ENCODE measurements at places on chromosomes 13 and 19.

- H3K27me3 ChIP-seq = peaks cover 4% of the 10 kb centered on the region
- no peak overlapping the region for H3K27ac ChIP-seq
- no peak overlapping the region for H3K4me3 ChIP-seq
- no peaks in the 10 kb centered on the region for H3K4me1 ChIP-seq
These were observed 41.2 kb downstream of the RUBCNL start for GRCh38 chr13:46345866-46346265.

GRCh38 chr19:3357992-3358688, 8.2 kb upstream of the NFIC start:
- H3K4me3 ChIP-seq = peak overlapping the region; percentile 66
- DNase-seq = no peak
- peaks cover 41% of the 10 kb centered on the region for H3K4me1 ChIP-seq

GRCh38 chr19:33630880-33631608, 9.3 kb downstream of the CHST8 start:
- DNase-seq = no peak
- no peaks in the 10 kb centered on the region for H3K4me1 ChIP-seq
- no peak overlapping the region for H3K27ac ChIP-seq

GRCh38 chr19:16330368-16330801, 5.8 kb downstream of the KLF2 start:
- H3K4me3 ChIP-seq = no peak overlapping the region
- peaks cover 3% of the 10 kb centered on the region for H3K27me3 ChIP-seq

DNA sequence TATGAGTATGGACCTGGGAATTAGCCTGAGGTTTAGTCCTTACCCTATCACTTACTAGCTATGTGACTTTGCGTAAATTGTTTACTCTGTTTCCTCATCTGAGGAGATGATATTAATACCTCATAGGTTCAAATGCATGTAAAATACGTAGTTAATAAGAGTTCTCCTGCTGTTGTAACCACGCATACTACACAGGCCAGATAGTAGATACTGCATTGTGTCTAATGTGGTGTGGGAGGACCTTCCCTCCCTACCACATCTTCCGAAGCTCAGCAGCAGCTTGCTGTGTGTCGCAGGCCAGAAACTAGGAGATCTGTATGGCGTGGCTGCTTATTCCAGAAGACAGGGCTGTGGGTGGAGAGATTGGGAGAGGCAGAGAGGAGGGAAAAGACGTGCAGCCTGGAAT, 23.0 kb downstream of the GTF2F2 start:
- H3K4me1 ChIP-seq = peaks cover 13% of the 10 kb centered on the region
- H3K27ac ChIP-seq = peak overlapping the region; percentile 3
- 0 out of 2 replicates have a peak, but pooled peaks cover 2% of the 10 kb centered on the region for H3K36me3 ChIP-seq
- H3K4me3 ChIP-seq = no peak overlapping the region
- no peaks in the 10 kb centered on the region for H3K27me3 ChIP-seq
- no peak for DNase-seq

- no peaks in the 10 kb centered on the region for H3K4me1 ChIP-seq
- H3K4me3 ChIP-seq = no peak overlapping the region
- H3K27me3 ChIP-seq = no peaks in the 10 kb centered on the region
These were observed 19.6 kb downstream of the PLIN4 start for GRCh38 chr19:4498694-4499093.

GRCh38 chr19:16115301-16116039, 3.8 kb downstream of the RAB8A start:
- no peak overlapping the region for H3K4me3 ChIP-seq
- H3K4me1 ChIP-seq = peaks cover 56% of the 10 kb centered on the region
- no peaks in the 10 kb centered on the region for H3K27me3 ChIP-seq
- no peak for DNase-seq
- H3K36me3 ChIP-seq = peaks cover 23% of the 10 kb centered on the region

- no peak for DNase-seq
- H3K27ac ChIP-seq = no peak overlapping the region
- H3K4me3 ChIP-seq = no peak overlapping the region
- no peaks in the 10 kb centered on the region for H3K4me1 ChIP-seq
These were observed 37.7 kb upstream of the SCEL start for GRCh38 chr13:77497835-77498234.

DNA sequence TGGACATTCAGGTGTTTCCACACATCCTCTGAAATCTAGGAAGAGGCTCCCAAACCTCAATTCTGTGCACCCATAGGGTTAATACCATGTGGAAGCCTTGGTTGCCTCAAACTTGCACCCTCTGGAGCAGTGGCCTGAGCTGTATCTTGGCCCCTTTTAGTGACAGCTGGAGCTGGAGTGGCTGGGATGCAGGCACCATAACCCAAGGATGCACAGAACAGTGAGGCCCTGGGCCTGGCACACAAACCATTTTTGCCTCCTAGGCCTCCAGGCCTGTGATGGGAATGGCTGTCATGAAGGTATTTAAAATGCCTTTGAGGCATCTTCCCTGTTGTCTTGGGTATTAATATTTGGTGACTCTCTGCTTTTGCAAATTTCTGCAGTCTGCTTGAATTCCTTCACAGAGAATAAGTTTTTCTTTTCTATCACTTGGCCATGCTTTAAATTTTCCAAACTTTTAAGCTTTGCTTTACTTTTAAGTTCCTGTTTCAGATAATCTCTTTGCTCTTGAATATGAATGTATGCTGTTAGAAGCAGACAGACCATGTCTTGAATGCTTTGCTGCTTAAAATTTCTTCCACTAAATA, 1594.5 kb upstream of the PCDH20 start:
- no peaks in the 10 kb centered on the region for H3K4me1 ChIP-seq
- H3K36me3 ChIP-seq = no peaks in the 10 kb centered on the region
- no peak for DNase-seq

All from HepG2 (cell line).